ENCODE measurements at places on chromosomes 6 and 20. TPM values are rescaled to one million over a fixed set of nuclear protein-coding genes. Genes with fewer than 3 reads are reported as not detected.

Gene SLC4A11
- total RNA-seq, result 6.8 TPM

Gene PDE7B
- under 0.01 TPM for total RNA-seq

Gene CTAGE9
- total RNA-seq, result not detected

Gene LY6G6F
- not detected for total RNA-seq

Gene ECT2L
- total RNA-seq, result not detected

Gene F13A1
- total RNA-seq, result not detected

Gene ACSS1
- 3.9 TPM for total RNA-seq

Gene PKIB
- total RNA-seq, result 1.1 TPM

Gene KCNQ5
- 1.9 TPM for total RNA-seq

Gene CTCFL
- total RNA-seq, result not detected

Gene OR2B6
- total RNA-seq, result not detected

Gene ABHD16B
- not detected for total RNA-seq

Gene SNX5
- total RNA-seq, result 88.2 TPM

Gene SLC35D3
- total RNA-seq, result not detected

Gene NSFL1C
- 34.8 TPM for total RNA-seq

Gene TMEM244
- not detected for total RNA-seq

Gene TNFRSF6B
- 619 TPM for total RNA-seq

Gene NKX2-2
- total RNA-seq, result not detected

Gene GSTA2
- total RNA-seq, result not detected

Gene LAMA5
- total RNA-seq, result 136 TPM

Gene HCRTR2
- not detected for total RNA-seq

Gene EPB41L1
- total RNA-seq, result 2.4 TPM

Gene GHRH
- total RNA-seq, result not detected

Gene MOG
- not detected for total RNA-seq

Gene WFDC10B
- not detected for total RNA-seq

Gene SLC24A3
- total RNA-seq, result 0.08 TPM

Gene PROKR2
- total RNA-seq, result not detected

Gene PRSS35
- total RNA-seq, result not detected

Gene PFDN4
- total RNA-seq, result 74.6 TPM

Gene ELOVL2
- total RNA-seq, result not detected

Gene MUC21
- not detected for total RNA-seq

Gene C20orf144
- 0.16 TPM for total RNA-seq

Gene SESN1
- 16.3 TPM for total RNA-seq

Gene SLC23A2
- 9.6 TPM for total RNA-seq

Gene LPA
- total RNA-seq, result not detected

Gene ASIP
- total RNA-seq, result not detected

Gene CRYBG1
- 64.1 TPM for total RNA-seq

Gene CGA
- total RNA-seq, result not detected

Gene MLN
- total RNA-seq, result not detected

Gene DOK5
- not detected for total RNA-seq

Measured in hair follicular keratinocyte (primary cell).